CD8-positive, alpha-beta memory T cell (primary cell): ENCODE measurements at places on chromosomes 7 and 10.

- no peaks in the 10 kb centered on the region for H3K27me3 ChIP-seq
- H3K4me1 ChIP-seq, result no peaks in the 10 kb centered on the region
- DNase-seq, result no peak
- no peaks in the 10 kb centered on the region for H3K36me3 ChIP-seq
- H3K4me3 ChIP-seq, result no peak overlapping the region
Measured at GRCh38 chr10:126199221-126199998, 188.9 kb downstream of the ADAM12 start.

DNA sequence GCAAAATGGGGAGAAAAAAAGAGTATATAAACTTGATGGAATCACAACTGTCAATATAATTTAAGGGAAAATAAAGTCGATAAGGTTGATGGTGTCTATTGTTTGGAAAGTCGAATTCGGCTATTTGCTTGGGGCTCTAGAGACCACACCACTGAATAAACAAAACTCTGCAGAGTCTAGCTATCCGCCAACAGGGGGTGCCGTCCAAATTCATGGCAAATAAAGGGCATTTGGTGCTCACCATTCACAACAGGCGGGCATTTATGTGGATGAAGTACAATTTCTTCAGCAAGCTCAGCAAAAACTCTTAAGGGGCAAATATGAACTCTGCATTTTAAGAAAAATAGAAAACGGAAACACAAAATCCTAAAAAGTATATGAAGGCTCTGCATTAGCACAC lies 23.3 kb downstream of the CD36 start:
- H3K4me3 ChIP-seq, result no peak overlapping the region
- H3K36me3 ChIP-seq, result no peaks in the 10 kb centered on the region
- H3K27ac ChIP-seq, result no peak overlapping the region
- no peaks in the 10 kb centered on the region for H3K4me1 ChIP-seq
- H3K27me3 ChIP-seq, result no peaks in the 10 kb centered on the region

DNA sequence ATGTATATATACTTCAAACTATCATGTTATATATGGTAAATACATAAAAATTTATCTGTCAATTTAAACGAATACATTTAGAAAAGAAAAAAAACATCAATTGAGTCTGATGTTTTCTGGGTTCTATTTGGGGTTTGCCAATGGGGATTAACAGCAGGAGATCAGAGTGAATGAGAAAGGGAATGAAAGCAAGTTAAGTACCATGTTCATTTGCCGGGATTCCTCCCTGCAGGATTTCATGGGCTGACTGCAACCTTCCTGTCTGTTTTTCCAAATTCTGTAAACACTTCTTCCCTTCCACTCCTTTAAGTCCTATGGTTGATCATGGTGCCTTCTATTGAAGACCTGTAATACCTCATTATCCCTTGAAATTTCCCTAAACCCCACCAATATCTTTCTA lies 33.9 kb upstream of the SEMA3A start:
- H3K4me3 ChIP-seq, result no peak overlapping the region
- no peaks in the 10 kb centered on the region for H3K27me3 ChIP-seq

DNA sequence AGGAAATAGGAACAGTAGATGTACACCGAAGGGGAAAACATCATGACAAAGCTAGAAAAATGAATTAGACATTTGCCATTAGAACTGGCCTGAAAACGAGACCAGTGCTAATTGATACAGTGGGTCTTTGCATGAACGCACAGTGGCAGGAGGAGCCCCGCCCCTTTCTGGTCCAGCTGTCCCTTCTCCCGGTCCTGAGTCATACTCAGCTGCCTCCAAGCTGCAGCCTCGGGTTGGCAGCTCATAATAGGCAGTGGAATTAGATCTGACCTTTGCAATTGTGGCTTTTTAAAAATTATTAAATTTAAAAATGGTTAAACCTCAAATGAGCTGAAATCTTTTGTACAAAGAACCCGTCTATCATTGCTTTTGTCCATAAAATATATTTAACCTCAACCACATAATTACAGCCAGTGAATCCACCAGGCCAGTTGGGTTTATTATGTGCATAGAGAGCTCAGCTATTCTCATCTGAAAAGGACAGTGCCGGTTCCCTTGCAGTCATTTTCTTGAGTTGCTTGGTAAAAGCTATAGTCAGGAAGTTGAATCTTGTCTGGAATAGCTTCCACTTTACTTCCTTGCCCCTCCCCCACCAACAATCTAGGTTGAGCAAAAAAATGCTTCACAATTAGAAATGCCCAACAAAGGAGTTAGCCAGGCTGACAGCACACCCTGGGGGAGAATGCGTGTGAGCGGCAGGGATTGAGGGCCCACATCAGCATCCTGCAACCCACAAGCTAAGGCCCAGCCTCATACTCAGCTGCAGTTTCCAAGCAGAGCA lies 147.1 kb downstream of the BUB3 start:
- H3K27ac ChIP-seq, result no peak overlapping the region
- no peaks in the 10 kb centered on the region for H3K4me1 ChIP-seq
- H3K36me3 ChIP-seq, result no peaks in the 10 kb centered on the region
- no peaks in the 10 kb centered on the region for H3K27me3 ChIP-seq
- no peak overlapping the region for H3K4me3 ChIP-seq

DNA sequence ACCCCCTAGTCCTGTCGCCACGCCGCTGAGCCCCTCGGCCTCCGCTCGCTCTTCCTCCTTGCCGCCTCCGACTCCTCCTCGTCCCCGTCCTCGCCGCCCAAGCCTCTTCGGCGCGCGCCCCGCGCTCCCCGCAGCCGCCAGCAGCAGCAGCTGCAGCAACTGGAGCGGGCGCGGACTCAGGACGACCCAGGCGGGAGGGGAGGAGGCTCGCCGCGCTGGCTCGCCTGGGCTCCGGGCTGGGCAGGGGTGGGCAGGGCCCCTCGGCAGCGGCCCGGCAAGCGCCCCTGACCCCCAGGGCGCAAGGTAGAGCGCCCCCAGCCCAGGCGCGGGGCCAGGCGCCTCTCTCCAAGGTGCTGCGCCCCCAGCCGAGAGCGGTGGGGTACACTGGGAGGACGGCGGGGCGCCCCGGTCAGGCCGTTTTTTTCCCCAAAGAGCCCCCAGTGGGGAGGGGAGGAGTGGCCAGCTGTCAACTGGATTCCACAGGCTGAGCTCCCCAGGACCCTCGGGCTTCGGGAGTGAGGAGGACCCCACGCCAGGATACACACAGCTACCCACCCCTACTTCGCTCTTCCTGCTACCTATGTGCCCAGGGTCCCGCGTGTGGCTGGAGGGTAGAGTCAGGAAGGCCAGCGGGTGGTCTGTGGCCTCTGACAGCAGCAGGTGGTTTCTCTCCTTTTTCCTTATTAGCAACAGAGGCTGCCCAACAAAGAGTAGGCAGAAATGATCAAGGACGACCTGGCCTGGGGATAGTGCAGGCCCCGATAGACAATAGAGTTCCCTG lies 903 bp upstream of the KCNMA1 start:
- no peak overlapping the region for H3K4me3 ChIP-seq
- no peak overlapping the region for H3K27ac ChIP-seq
- no peaks in the 10 kb centered on the region for H3K36me3 ChIP-seq
- H3K27me3 ChIP-seq, result peaks cover 17% of the 10 kb centered on the region
- H3K4me1 ChIP-seq, result no peaks in the 10 kb centered on the region

GRCh38 chr10:45470098-45471012 lies 96.3 kb downstream of the ALOX5 start:
- peak; percentile 35 for DNase-seq
- peak overlapping the region; percentile 17 for H3K4me3 ChIP-seq
- no peaks in the 10 kb centered on the region for H3K36me3 ChIP-seq

DNA sequence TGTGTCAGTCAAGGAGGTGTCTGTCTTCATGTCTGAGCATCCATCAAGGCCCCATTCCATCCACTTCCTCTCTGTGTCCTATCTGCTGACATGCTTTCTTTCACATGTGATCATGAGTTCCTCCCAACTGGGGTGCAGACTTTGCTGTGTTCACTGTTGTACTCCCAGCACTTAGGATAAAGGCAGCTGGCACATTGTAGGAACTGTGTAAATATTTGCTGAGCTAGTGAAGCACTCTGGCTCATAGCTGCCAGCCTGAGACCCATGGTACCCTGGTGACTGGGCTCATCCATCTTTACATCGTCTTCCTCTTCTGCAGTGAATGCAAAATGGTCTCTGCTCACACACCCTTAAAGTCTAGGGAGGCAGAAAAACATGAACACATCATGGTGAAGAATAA lies 242.2 kb upstream of the IGFBP3 start:
- no peak overlapping the region for H3K4me3 ChIP-seq
- no peaks in the 10 kb centered on the region for H3K36me3 ChIP-seq
- H3K4me1 ChIP-seq, result no peaks in the 10 kb centered on the region
- H3K27ac ChIP-seq, result no peak overlapping the region
- H3K27me3 ChIP-seq, result no peaks in the 10 kb centered on the region

DNA sequence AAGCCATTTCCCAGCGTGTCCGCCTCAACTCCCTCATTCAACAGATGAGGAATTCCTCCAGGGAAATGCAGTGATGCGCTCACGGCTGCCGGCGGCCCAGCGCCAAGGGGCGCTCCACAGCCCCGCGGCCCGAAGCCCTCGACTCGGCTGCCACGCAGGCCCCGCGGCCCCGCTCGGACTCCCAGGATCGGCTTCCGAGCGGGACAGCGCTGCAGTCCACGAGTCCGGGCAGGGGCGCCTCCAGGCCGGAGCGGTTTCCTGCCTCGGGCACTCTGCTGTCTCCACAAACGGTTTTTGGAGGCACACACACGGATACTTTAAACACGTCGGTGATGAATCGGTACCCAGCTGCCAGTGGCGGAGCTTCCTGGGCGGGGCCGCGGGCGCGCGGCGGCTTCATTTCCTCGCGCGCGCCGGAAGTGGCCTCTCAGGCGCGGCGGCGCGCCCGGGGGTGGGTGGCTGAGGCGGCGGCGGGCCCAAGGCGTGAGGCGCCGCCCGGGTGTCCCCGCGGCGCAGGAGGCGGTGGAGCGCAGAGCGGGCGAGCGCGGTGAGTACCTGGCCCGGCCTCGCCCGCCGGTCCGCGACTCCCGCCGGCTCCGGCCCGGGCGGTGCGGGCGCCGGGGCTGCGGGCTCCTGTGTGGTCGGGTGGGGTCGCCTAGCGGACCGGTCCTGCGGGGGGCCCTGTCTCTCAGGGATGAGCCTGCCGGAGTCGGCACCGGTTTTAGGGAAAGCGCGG lies at the start of gene CSGALNACT2:
TSS of gene CSGALNACT2 (plus strand) at position 425 of the 736 bp plus-strand sequence. CDS start 16,705 bp downstream, outside the sequence.
- DNase-seq, result peak; percentile 80
- H3K27me3 ChIP-seq, result no peaks in the 10 kb centered on the region
- peaks cover 46% of the 10 kb centered on the region for H3K4me1 ChIP-seq

- no peaks in the 10 kb centered on the region for H3K27me3 ChIP-seq
- no peak overlapping the region for H3K27ac ChIP-seq
- no peaks in the 10 kb centered on the region for H3K36me3 ChIP-seq
- H3K4me1 ChIP-seq, result no peaks in the 10 kb centered on the region
- no peak for DNase-seq
Measured at GRCh38 chr7:13639396-13639795, 350.1 kb downstream of the ETV1 start.

- no peaks in the 10 kb centered on the region for H3K4me1 ChIP-seq
- H3K27me3 ChIP-seq, result no peaks in the 10 kb centered on the region
- no peak for DNase-seq
Measured at GRCh38 chr7:91162436-91162835, 101.8 kb upstream of the FZD1 start.

- H3K4me3 ChIP-seq, result no peak overlapping the region
- H3K27me3 ChIP-seq, result no peaks in the 10 kb centered on the region
- H3K4me1 ChIP-seq, result no peaks in the 10 kb centered on the region
- no peaks in the 10 kb centered on the region for H3K36me3 ChIP-seq
- H3K27ac ChIP-seq, result no peak overlapping the region
- DNase-seq, result no peak
Measured at GRCh38 chr10:608331-609261, 80.9 kb downstream of the DIP2C start.

- no peak overlapping the region for H3K27ac ChIP-seq
- H3K36me3 ChIP-seq, result no peaks in the 10 kb centered on the region
- H3K4me1 ChIP-seq, result no peaks in the 10 kb centered on the region
Measured at GRCh38 chr7:96216373-96216772, 105.5 kb downstream of the SLC25A13 start.

DNA sequence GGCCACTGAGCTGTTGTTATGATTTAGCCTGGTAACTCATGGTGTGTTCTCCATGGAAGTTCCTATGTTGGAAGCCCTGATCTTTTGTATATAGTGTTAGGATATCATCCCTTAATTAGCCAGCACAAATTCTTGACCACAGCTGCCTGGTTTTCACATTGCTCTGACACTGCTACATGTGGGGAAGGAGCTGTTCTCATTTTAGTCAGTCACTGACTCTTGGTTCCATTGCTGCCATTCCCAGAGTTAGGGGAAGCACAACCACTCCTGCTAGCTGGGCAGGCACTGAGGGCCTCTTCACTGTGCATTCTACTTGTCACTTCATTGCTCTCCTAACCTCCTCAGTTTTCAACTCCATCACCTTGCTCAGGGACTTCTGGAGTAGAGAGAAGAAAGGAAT lies 98.4 kb upstream of the GJD4 start:
- H3K27me3 ChIP-seq, result no peaks in the 10 kb centered on the region
- H3K36me3 ChIP-seq, result peaks cover 16% of the 10 kb centered on the region
- no peak overlapping the region for H3K4me3 ChIP-seq
- no peak overlapping the region for H3K27ac ChIP-seq
- peaks cover 5% of the 10 kb centered on the region for H3K4me1 ChIP-seq
- DNase-seq, result no peak

DNA sequence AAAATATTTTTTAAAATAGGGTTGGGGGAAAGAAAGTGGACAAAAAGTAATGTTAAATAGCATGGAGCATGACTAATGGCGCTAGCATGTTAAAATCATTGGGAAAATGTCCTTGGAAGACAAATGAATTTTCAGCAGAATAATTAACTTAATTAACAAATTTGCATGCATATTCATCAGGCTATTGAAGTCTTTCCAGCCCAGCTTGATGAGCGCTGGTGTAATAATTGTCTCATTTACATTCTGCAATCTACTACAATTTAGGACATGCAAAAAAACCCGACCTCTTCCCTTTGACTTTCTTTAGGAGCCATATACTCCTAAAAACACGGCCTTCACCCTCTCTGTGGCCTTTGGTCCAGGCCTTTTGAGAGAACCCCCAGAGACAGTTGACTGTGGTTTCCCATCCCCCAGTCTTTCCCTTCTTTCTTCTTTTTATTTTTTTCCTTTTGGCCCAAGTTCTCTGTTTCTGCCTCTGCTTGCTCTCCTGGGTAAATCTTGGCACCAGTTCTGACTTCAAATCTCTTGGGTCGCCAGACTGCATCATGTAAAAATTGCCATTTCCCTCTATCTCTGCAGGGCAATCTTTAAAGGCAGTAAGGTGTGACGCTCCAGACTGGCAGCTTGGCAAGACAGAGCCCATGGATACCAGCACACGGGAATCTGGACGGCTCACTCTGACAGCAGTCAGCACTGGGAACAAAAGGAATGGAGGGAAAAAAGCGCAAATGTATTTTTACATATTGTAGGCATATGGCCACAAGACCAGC lies 105.5 kb downstream of the NEUROD6 start:
- DNase-seq, result no peak
- H3K27ac ChIP-seq, result no peak overlapping the region
- H3K4me1 ChIP-seq, result no peaks in the 10 kb centered on the region
- no peaks in the 10 kb centered on the region for H3K36me3 ChIP-seq
- H3K4me3 ChIP-seq, result no peak overlapping the region
- no peaks in the 10 kb centered on the region for H3K27me3 ChIP-seq
